Pancreas (tissue), 10 donors: ENCODE measurements at places on chromosomes 3 and 15. TPM values are rescaled to one million over a fixed set of nuclear protein-coding genes. Genes with fewer than 3 reads are reported as not detected.

LIPH gene
- polyA plus RNA-seq: 4.6 TPM

ACKR4 gene
- polyA plus RNA-seq: 1.2 TPM

SNURF gene
- polyA plus RNA-seq: 8.6 TPM

SPTBN5 gene
- polyA plus RNA-seq: 9.5 TPM

BCHE gene
- 1.4 TPM for polyA plus RNA-seq

RARB gene
- polyA plus RNA-seq: 0.85 TPM

CSTA gene
- 3.0 TPM for polyA plus RNA-seq

C2CD4A gene
- polyA plus RNA-seq: 2.2 TPM

LYZL4 gene
- polyA plus RNA-seq: not detected

TMEM45A gene
- 4.2 TPM for polyA plus RNA-seq

ZPLD1 gene
- polyA plus RNA-seq: 0.07 TPM

XCR1 gene
- not detected for polyA plus RNA-seq

CNTN4 gene
- 2.5 TPM for polyA plus RNA-seq

RAB43 gene
- polyA plus RNA-seq: 9.4 TPM

TMEM207 gene
- not detected for polyA plus RNA-seq

SERPINI2 gene
- polyA plus RNA-seq: 143 TPM

FAM3D gene
- 0.68 TPM for polyA plus RNA-seq

ITPKA gene
- polyA plus RNA-seq: 1.3 TPM

GRK7 gene
- not detected for polyA plus RNA-seq

GPR149 gene
- polyA plus RNA-seq: not detected

CCDC50 gene
- 30.8 TPM for polyA plus RNA-seq

CEMIP gene
- 0.11 TPM for polyA plus RNA-seq

TMC3 gene
- 0.05 TPM for polyA plus RNA-seq

SERP1 gene
- 70.7 TPM for polyA plus RNA-seq

FBXO40 gene
- polyA plus RNA-seq: not detected

CISH gene
- polyA plus RNA-seq: 11.3 TPM

CLEC3B gene
- 31.9 TPM for polyA plus RNA-seq

PARP9 gene
- 33.2 TPM for polyA plus RNA-seq

ZNF620 gene
- 2.5 TPM for polyA plus RNA-seq

CAMK2N2 gene
- polyA plus RNA-seq: 13.8 TPM

SFMBT1 gene
- polyA plus RNA-seq: 6.3 TPM

SAMD7 gene
- polyA plus RNA-seq: not detected

RGMA gene
- polyA plus RNA-seq: 6.0 TPM

GP5 gene
- polyA plus RNA-seq: 0.05 TPM

ADPRH gene
- polyA plus RNA-seq: 2.7 TPM

CELSR3 gene
- polyA plus RNA-seq: 6.3 TPM

PAQR9 gene
- polyA plus RNA-seq: not detected

DGKG gene
- polyA plus RNA-seq: 1.6 TPM

C2CD4B gene
- 25.1 TPM for polyA plus RNA-seq

MESP2 gene
- polyA plus RNA-seq: not detected

PLA2G4E gene
- not detected for polyA plus RNA-seq

CCR9 gene
- polyA plus RNA-seq: not detected

PTH1R gene
- polyA plus RNA-seq: 34.8 TPM
